Aortic smooth muscle cell (primary cell): ENCODE measurements at places on chromosomes 7 and 10. TPM values are rescaled to one million over a fixed set of nuclear protein-coding genes. Genes with fewer than 3 reads are reported as not detected.

Gene PDE1C
- total RNA-seq: 0.56 and 0.92 TPM in 2 replicates

Gene LOXL4
- total RNA-seq: 74.9 and 82.6 TPM in 2 replicates

Gene SLC26A3
- not detected in 2 replicates for total RNA-seq

Gene TMEM130
- 0.25 and 0.40 TPM in 2 replicates for total RNA-seq

Gene PWWP2B
- total RNA-seq: 7.0 and 7.7 TPM in 2 replicates

Gene ERVW-1
- not detected in 2 replicates for total RNA-seq

Gene IDI2
- not detected in 2 replicates for total RNA-seq

Gene ZPBP
- total RNA-seq: not detected in 2 replicates

Gene GRID2IP
- not detected in 2 replicates for total RNA-seq

Gene GDF2
- not detected in 2 replicates for total RNA-seq

Gene GHRHR
- total RNA-seq: not detected in 2 replicates

Gene RBM20
- total RNA-seq: 0.66 and 1.1 TPM in 2 replicates

Gene PIP
- not detected in 2 replicates for total RNA-seq

Gene ITPRIP
- total RNA-seq: 12.6 and 25.4 TPM in 2 replicates

Gene ADAM22
- total RNA-seq: 0.40 and 0.50 TPM in 2 replicates

Gene LRRC18
- not detected in 2 replicates for total RNA-seq

Gene MDFIC
- 31.0 and 36.6 TPM in 2 replicates for total RNA-seq

Gene MBL2
- total RNA-seq: not detected in 2 replicates
